Tibial nerve (tissue), 4 donors: ENCODE measurements at places on chromosomes 3 and 15. TPM values are rescaled to one million over a fixed set of nuclear protein-coding genes. Genes with fewer than 3 reads are reported as not detected.

The LRRC31 gene
- not detected for total RNA-seq

The LRRC15 gene
- total RNA-seq: not detected

The SCN5A gene
- total RNA-seq: 0.44 TPM

The GPR27 gene
- total RNA-seq: 2.9 TPM

DNA sequence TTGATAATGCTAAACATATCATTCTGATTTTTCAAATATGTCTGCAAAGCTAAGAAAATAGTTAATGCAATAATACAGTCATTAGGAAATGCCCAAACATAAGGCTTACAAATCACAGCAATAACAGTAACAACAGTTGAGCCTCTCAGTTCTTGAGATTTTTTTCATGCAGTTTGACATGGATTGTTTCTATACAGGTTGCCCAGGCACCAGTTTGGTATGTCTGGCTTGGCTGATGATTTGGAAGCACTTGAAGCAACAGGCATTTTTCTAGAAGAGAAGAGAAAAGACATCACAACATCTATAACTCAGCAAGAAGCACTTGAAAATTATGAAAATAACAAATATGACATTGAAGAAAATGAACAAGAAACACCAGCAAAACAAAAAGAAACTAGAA lies 78.7 kb upstream of the COL6A5 start:
- no peak overlapping the region for H3K4me3 ChIP-seq
- DNase-seq: no peak
- no peaks in the 10 kb centered on the region for H3K4me1 ChIP-seq
- no peak overlapping the region for H3K27ac ChIP-seq

DNA sequence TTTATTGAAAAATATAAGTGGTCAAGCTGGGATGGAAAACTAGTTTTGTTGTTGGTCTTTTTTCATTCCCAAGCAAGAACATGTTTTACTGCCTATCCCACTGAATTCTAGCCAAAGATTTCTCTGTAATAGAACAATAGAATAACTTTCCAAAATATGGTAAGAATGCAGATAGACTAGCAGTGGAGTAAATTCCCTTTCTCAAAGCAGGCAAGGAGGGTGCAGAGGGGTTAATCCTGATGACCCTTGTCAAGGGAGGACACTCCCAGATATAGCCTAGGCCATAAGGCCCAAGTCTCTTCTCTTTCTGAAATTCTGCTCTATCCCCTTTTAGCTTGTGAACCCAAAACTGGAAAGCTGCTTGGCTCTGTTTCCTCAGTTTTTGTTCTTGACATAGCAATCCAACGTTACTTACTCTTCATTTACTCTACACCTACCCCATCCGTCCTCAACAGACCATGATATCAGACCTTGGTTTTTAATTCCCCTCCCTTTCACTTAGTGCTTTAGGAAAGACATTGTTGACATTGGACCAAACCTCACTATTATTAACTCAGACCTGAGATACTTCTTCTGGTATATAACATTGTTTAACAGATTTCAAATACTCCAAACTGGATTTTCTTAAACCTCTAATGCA lies 453.6 kb upstream of the THBS1 start:
- no peaks in the 10 kb centered on the region for H3K36me3 ChIP-seq
- no peaks in the 10 kb centered on the region for H3K27me3 ChIP-seq
- H3K4me1 ChIP-seq: no peaks in the 10 kb centered on the region
- no peak overlapping the region for H3K4me3 ChIP-seq
- no peak for DNase-seq

DNA sequence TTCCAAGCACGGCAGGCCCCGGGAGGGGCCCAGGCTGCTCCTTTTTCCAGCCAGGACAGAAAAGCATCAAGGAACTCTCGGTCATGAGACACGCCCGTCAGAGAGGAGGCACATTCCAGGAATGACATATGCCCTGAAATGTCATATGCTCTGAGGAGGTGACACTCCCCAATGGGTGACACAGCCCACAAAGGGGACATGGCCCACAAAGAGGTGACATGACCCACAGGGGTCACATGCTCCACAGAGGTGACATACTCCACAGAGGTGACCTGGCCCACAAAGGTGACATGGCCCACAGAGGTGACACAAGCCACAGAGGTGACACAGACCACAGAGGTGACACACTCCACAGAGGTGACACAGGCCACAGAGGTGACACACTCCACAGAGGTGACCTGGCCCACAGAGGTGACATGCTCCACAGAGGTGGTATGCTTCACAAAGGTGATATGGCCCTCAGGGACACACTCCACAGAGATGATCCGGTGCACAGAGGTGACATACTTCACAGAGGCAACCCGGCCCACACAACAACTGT lies 79.2 kb downstream of the ABHD5 start:
- H3K27me3 ChIP-seq: no peaks in the 10 kb centered on the region
- H3K27ac ChIP-seq: peak overlapping the region; percentile 84
- no peaks in the 10 kb centered on the region for H3K4me1 ChIP-seq
- DNase-seq: no peak

DNA sequence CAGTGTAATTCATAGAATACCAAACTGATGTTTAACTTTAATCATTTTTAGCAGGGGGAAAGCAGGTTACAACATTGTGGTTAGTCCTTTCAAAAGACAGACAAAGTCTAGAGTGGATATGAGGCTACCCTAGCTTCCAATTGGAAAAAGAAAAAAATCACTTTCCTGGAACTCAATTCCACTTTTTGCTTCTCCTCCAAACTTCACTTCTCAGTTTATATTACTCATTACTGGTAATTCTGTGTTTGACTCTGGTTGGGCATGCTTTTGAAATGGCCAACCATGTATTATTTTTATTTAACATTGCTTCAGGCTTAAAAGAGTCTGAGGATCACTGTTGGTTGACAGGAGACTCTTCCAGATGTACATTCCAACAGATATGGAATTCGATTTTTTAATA lies 84.8 kb downstream of the RAP2B start:
- no peak overlapping the region for H3K4me3 ChIP-seq
- H3K4me1 ChIP-seq: no peaks in the 10 kb centered on the region
- no peaks in the 10 kb centered on the region for H3K27me3 ChIP-seq

DNA sequence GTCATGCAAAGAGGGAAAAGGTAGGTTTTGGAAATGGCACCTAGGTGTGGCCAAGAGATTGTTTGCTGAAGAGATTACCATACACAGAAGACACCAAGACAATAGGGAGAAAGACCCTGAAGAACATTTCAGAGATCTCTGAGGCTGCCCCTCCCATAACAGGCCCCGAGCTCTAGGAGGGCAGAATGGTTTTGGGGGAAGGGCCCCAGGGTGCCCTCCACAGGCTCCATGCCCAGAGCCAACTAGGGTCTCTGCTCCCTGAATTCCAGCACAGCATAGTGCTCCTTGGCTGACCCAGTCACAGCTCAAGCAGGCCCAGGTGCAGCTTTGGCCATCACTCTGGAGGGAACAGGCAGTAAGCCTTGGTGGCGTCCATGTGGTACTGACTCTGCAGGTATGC lies 163.9 kb downstream of the RAB11A start:
- peaks cover 28% of the 10 kb centered on the region for H3K27me3 ChIP-seq
- no peak overlapping the region for H3K4me3 ChIP-seq
- no peak for DNase-seq
- H3K36me3 ChIP-seq: no peaks in the 10 kb centered on the region

DNA sequence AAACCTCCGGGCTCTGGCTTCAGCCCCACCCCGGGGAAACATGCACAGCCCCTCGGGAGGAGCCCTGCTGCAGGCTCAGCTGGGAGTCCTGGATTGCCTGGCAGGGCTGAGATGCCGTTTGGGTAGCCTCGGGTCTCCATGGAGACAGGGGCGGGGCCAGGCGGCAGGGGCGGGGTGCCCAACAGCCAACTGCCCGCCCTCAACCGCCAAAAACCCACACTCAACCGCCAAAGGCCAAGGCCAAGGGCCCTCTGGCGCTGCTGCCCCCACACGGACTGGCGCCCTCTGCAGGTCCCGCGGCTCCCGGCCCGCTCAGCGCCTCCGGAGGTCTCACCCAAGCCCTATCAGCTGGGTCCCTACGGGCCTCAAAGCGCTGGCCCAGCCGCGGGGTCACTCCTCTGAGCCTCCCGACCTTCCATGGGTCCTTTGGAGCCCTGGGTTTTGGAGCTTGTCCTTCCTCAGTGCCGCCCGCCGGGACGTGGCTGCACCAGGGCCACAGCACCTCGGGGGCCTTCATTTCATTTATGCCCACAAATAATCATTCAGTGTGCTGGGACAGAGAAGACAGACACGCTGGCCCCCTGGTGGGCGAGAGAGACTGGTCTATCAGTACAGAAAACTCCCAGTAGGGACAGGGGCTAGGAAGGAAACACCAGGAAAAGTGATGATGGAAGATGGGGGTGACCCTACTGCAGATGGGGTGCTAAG lies 33.5 kb upstream of the ACAD9 start:
- peak; percentile 73 for DNase-seq
- no peaks in the 10 kb centered on the region for H3K27me3 ChIP-seq
- peaks cover 17% of the 10 kb centered on the region for H3K4me1 ChIP-seq
- peak overlapping the region; percentile 56 for H3K4me3 ChIP-seq
- peak overlapping the region; percentile 69 for H3K27ac ChIP-seq
